Colonic mucosa (tissue), 4 donors: ENCODE measurements at places on chromosomes 6 and 20.

GRCh38 chr20:8267009-8267408, 134.9 kb downstream of the PLCB1 start:
- H3K36me3 ChIP-seq: no peaks in the 10 kb centered on the region
- H3K27ac ChIP-seq: no peak overlapping the region
- no peak for DNase-seq
- H3K27me3 ChIP-seq: no peaks in the 10 kb centered on the region

GRCh38 chr6:50706575-50706974, 6.8 kb upstream of the TFAP2D start:
- H3K4me3 ChIP-seq: no peak overlapping the region
- no peak for DNase-seq
- H3K27me3 ChIP-seq: no peaks in the 10 kb centered on the region

- no peak for DNase-seq
- H3K27me3 ChIP-seq: no peaks in the 10 kb centered on the region
- H3K27ac ChIP-seq: no peak overlapping the region
- H3K4me1 ChIP-seq: no peaks in the 10 kb centered on the region
- H3K4me3 ChIP-seq: no peak overlapping the region
These were observed 248.4 kb downstream of the SAMD5 start for GRCh38 chr6:147756891-147757290.

- H3K4me1 ChIP-seq: no peaks in the 10 kb centered on the region
- H3K36me3 ChIP-seq: peaks cover 38% of the 10 kb centered on the region
- no peak overlapping the region for H3K4me3 ChIP-seq
- H3K27ac ChIP-seq: no peak overlapping the region
- no peak for DNase-seq
These were observed 51.7 kb downstream of the MYH7B start for GRCh38 chr20:35007413-35007812.

GRCh38 chr6:39273406-39273821, 40.8 kb downstream of the KCNK17 start:
- DNase-seq: peak; percentile 81
- no peaks in the 10 kb centered on the region for H3K36me3 ChIP-seq
- H3K27ac ChIP-seq: peak overlapping the region; percentile 17
- H3K4me1 ChIP-seq: no peaks in the 10 kb centered on the region
- H3K4me3 ChIP-seq: no peak overlapping the region
- no peaks in the 10 kb centered on the region for H3K27me3 ChIP-seq

- DNase-seq: no peak
- no peak overlapping the region for H3K27ac ChIP-seq
- no peak overlapping the region for H3K4me3 ChIP-seq
- H3K27me3 ChIP-seq: no peaks in the 10 kb centered on the region
These were observed 169.3 kb upstream of the JARID2 start for GRCh38 chr6:15076565-15076964.

- H3K27me3 ChIP-seq: no peaks in the 10 kb centered on the region
- DNase-seq: no peak
- peak overlapping the region; percentile 56 for H3K27ac ChIP-seq
- H3K4me1 ChIP-seq: peaks cover 11% of the 10 kb centered on the region
These were observed 4.0 kb downstream of the MAP3K5 start for GRCh38 chr6:136788069-136788902.

DNA sequence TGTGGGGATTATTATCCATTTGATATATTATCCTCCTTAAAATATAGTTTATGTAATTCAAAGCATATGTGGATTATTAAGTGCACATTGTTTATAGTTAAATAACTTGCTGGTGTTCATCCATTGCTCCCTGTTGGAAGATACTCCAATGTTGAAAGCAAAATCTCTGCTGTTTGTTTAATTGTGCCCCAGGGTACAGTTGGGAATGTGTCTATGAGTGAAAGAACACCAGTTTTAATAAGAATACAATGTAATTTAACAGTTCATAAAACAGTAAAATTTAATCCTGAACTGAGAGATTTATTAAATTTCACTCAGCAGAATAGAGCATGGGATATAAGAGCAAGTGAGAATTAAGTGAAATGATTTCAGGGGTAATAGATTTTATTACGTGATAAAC, 364.9 kb downstream of the GRIK2 start:
- H3K27ac ChIP-seq: no peak overlapping the region
- no peaks in the 10 kb centered on the region for H3K36me3 ChIP-seq
- no peak for DNase-seq
- no peaks in the 10 kb centered on the region for H3K4me1 ChIP-seq
- H3K27me3 ChIP-seq: no peaks in the 10 kb centered on the region
